ENCODE measurements at places on chromosomes 2 and 18.

DNA sequence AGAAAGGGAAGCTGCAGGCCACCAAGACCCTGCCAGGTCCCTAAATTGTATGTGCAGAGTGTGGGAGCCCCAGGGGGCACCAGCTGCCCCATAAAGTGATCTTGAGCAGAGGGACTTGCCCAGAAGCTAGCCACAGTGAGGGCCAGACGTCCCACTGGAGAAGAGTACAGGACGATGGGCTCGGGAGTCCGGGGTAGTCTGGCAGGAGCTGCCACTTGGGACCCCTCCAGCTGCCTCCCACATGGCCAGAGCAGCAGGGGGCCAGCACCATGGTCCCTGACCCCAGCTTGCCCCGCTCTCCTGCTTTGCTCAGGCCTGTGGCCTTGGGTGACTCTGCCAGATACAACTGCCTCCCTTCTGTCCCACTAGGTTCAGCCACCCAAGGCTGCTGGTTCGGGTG lies 11.7 kb upstream of the LOXHD1 start:
- DNase-seq = no peak

- DNase-seq = no peak
These were observed 119.7 kb downstream of the CDC42EP3 start for GRCh38 chr2:37551783-37552182.

DNA sequence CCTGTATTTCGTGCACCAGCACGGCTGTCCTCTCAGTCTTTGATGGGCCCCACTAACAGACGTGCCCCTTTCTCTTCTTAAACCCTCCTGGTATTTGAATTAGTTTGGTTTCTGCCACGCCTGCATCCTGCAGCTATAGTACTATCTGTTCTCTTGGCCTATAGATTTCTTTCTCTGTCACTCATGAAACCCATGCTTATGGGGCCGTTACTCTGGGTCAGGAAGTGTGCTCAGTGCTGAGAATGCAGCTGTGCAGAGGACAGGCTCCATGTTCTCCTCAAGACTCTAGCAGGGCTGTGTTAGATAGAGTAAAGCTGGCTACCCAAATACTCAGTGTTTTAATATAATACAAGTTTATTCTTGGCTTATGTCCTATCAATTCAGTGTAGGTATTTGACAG lies 180.0 kb downstream of the INSIG2 start:
- DNase-seq = no peak

DNA sequence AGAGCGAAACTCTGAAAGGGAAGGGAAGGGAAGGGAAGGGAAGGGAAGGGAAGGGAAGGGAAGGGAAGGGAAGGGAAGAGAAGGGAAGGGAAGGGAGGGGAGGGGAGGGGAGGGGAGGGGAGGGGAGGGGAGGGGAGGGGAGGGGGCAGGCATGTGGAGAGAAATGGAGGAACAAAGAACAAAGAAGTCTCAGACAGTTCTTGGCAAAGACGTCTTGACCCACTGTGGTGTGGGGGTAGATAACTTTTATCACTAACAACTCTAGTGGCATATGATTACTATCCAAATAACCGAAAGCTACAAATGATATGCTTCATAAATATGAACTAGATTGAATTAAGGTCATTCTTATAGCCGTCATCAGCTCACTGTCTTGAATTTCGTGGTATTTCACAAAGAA lies 3.2 kb downstream of the UPP2 start:
- no peak for DNase-seq

DNA sequence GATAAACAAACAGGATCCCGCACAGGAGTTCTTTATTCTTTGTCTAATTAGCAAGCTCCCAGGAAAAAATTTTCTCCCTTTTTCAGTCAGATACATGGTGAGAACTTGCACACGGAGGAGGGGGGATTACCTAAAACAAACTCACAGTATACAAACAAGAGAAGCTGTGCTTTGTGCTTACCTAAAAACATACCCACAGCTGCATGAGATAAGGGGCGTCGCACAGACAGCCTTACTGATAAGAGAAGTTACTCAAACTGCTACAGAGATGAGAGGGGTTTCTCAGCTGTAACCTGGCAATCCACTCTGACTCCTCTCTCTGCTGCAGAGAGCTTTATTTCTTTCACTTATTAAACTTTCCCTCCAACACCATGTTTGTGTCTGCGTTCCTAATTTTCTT lies 32.9 kb upstream of the ST3GAL5 start:
- DNase-seq = no peak
